Renal pelvis (tissue), 12 donors: ENCODE measurements at places on chromosomes 4 and X. TPM values are rescaled to one million over a fixed set of nuclear protein-coding genes. Genes with fewer than 3 reads are reported as not detected.

DNA sequence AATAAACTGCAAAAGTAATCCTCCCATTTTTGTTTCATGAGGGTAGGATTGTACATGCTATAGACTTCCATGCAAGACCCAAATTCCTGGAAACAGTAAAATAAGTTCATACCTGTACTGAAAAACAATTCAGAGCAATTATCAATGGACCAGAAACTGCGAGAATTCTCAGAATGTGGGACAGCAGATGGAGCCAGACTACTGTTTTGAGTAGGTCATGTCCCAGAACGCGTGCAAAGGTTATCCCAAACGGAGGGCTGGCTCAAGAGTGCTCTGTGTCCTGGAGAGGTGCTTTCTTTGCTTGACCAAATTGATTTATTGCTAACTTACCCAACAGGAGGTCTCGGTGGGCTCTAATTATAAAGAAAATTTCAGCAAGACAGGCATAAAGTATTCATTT, 1.7 kb upstream of the MAGEH1 start:
- DNase-seq: no peak

DNA sequence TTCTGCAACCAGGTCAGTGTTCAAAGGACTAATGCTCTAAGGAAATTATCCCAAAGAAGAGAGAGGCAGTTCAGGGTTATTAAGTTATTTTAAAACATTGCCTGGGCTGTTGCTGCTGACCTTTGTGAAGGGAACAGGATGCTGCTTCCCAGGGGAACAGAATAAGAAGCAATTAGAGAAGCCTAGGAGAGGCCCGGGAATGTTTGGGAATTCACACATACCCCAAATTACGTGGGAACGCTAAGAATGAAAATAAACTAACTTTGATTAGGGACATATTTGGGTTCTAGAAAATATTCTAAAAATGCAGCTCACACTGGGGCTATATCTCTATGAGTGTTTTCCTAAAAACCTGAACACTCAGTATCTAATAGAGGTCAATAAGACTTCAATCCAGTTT, 243.1 kb upstream of the FTHL17 start:
- DNase-seq: no peak

- no peak for DNase-seq
Observed at GRCh38 chrX:23799469-23800065, 16.6 kb downstream of the SAT1 start.

DNA sequence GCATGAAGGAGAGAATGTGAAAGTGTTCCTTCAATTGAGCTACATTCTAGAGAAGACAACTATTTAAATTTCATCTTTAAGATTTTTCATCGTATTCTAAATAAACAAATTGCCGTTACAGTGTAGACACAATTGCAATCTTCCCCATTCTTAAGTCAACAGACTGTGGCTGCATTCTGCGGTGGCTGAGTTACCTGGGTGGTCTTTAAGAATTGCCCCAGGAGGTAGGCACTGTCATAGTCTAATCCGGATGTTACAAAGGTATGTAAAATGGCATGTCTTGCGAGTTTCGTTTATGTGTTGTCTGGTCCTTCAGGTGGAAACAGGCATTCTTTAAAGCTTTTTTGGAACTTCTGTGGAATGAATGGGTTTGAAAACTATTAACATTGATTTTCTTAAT, 586.1 kb upstream of the PITX2 start:
- DNase-seq: no peak

DNA sequence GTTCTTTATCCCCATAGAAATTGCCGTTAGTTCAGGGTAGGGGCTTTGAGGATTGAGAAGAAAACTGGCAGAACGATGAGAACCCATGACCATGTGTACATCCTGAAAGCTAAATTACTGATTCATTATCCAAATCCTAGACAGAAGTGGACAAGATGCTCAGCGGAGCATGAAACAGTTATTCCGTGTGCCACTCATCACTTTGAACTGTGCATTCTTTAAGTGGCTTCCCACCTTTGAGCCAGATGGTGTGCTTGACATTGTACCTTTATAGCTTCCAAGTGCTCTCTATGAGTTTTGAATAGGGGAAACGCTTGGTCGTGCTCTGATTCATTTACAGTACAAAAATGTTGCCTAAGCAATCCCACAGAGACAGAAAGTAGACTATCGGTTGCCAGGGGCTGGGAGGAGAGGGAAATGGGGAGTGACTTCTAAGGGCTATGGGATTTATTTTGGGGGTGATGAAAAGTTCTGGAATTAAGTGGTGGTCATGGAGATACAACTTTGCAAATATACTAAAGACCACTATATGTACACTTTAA, 100.0 kb downstream of the DOCK11 start:
- DNase-seq: no peak

The CT45A1 gene
- polyA plus RNA-seq: not detected

- peak; percentile 14 for DNase-seq
Observed at GRCh38 chrX:119529345-119530276, 35.6 kb downstream of the STEEP1 start.

DNA sequence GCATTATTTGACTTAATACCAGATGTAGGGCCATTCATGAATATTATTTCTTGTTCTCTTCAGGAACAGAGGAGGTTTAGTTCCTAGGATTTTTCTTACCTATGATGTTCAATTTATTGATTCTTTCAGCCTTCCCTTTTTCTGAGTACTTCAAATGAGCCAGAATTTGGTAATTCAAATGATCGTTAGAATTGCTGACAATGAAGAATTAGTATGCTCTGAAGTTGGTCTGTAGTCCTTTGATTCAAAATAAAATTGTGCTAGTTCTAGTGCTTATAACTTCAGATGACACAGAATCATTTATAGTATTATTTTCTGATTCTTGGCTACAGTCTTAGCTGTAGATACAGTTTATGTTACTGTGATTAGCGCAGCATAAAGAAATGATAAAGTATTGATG, 35.2 kb upstream of the WDR17 start:
- no peak for DNase-seq

DNA sequence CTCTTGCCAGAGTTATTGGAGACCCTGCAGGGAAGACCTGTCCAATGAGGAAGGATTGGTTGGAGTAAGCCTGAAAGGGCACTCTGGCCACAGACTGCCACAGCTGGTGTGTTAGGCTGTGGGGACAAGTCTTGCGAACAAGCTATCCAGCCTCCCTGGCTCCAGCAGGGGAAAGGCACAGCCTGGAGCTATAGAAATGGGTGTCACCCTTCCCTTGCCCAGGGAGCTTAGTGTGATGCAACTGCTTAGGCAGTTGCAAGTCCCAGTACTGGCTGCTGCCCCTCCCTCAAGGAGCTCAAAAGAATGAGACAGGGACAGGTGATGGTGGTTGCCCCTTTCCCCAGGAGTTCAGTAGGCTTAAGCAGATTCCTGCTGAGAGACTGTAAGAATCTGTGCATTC, 165.7 kb upstream of the CT83 start:
- no peak for DNase-seq

DNA sequence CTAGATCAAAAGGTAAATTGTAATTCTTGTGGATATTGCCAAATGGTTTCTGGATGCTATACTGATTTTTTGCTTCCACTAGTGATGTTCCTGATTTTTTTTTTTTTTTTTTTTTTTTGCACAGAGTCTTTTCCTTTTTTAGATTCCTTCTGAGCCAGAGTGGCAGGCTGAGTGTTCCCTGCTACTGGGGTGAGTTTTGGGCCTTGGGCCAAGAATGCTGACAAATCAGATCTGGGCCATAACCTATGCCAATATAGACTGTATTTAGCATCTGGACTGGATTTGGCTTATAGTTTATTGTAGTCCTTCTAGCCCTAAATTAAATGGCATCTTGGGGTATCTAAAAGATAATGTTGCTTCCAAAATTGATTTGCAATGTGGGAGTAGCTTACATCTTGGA, 52.8 kb downstream of the REPS2 start:
- DNase-seq: no peak

DNA sequence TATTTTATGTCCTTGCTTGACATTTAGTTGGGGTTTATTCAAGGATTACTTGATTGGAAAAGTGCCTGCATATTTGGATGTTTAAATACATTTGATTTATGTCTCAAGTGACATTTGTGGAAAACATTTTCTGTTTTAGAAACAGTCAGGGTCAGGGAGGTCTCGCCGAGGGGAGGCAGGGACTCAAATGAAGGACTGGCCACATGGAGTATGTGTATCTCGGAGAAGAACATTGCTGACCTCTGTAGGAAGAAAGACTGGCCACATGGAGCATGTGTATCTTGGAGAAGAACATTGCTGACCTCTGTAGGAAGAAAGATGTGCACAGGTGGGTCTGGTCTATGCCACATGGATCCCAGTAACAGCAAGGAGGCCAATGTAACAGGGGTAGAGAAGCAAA, 233.6 kb downstream of the TRIML1 start:
- peak; percentile 51 for DNase-seq

GRCh38 chr4:13289391-13289790, 194.7 kb downstream of the RAB28 start:
- no peak for DNase-seq

The BBS7 gene
- polyA plus RNA-seq: 24.0 TPM
